ENCODE measurements at places on chromosomes 12 and 14.

- peak; percentile 30 for DNase-seq
Observed at GRCh38 chr12:27474344-27474743, 27.8 kb downstream of the SMCO2 start.

GRCh38 chr12:57487055-57487596, 742 bp upstream of the MARS1 start:
- DNase-seq, result peak; percentile 95

- DNase-seq, result no peak
Observed at GRCh38 chr12:78236264-78236663, 405.6 kb downstream of the NAV3 start.

DNA sequence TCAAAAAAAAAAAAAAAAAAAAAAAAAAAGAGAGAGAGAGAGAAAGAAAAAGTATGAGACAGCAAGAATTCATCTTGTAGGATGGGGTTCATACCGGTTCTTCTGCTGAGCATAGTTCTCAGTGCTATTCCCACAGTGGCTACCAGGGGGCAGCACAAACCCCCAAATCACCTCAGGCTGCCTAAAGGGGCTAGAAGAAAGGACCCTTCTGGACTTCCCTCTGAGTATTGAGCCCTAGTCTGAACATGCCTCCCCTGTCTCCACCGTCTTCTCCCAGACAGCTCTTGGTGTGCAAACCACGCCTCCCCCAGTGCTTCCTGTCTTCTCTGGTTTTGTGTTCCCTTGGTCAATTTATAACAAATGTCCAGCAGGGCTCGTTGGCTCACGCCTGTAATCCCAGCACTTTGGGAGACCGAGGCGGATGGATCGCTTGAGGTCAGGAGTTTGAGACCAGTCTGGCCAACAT, 31.3 kb upstream of the SMUG1 start:
- DNase-seq, result peak; percentile 72

DNA sequence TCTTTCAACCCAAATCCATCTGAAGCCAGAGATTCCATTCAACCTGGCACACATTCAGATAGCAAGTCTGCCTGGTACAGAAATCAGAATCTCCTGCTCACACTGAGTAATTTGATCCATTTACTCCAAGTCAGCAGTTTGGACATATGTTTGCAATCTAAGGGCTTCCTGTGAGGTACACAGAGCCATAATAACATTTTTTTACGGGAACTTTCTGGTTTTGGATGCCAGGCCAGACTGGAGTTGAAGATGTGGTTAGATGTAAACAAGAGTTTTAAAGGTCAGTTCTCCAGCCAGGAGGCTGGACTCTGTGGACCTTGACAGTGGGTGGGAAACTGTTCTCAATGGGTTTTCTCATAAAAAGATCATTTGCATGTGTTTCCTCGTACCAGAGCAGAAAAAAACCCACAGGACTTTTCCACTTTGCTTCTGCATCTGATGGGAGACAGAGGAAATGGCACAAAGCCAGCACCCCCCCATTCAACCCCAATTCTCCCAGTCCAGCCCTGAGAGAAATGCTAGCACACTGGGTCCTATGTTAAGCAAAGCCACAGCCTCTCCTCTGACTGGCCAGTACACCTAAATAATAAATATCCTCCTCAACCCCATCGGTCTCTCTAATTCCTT, 17.7 kb upstream of the TSPAN11 start:
- DNase-seq, result no peak

GRCh38 chr14:100305324-100306100, 732 bp downstream of the SLC25A29 start:
- DNase-seq, result no peak

GRCh38 chr12:130956456-130957303, 3.0 kb downstream of the ADGRD1 start:
- no peak for DNase-seq

GRCh38 chr12:106744600-106744999, 29.9 kb upstream of the RIC8B start:
- no peak for DNase-seq

DNA sequence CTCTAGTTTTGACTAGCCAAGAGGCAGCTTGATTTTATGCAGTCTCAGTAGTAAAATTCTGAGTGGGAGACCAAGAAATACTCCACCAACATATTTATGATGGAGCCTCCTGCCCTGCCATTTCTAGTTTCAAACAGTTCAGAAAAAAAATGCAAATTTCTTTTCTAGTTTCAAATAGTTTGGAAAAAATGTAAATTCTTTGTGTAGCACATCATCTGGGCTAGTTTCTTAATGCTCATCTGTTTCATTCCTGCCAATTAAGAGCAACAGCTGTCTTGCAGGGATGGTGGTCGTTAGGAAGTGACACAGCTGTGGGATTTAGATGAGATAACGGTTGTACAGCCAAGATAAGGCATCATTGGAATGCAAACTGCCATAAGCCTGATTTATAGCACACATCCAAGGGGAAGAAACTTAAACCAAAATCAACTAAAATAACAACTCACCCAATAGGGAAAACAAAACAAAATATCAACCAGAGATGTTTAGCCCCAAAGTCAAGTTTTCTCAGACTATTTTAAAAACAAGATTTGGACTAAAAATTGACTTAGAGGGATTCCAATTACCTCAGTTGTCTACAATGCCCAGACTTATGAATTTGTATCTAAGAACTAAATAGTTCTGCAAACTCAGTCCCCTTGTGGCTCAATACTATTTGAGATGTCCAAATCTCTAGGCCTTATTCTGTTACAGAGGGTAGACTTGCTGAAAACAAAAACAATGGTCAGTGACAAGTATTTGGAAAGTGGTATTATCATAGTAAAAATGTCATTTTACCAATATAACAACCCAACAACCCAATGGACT, 291.3 kb upstream of the ATP2B1 start:
- DNase-seq, result peak; percentile 42

DNA sequence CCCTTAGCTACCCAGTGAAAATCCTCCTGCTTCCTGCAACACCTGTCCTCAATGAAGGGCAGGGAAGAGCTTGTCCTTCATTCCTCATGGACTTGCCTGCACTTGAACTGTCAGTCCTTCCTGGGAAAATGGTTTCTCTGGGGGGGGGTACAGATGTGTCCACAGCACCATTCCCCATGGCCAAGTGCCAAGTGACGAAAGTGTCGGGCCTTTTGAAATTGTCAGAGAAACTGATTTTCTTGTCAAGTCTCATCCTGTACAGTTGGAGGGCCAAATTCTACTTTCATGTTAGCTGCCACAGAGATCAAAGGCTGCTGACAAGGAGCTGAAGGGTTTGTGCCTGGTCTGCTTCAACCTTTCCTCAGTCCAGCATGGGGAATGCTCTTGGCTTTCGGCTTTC, 179.5 kb upstream of the PARP11 start:
- no peak for DNase-seq

DNA sequence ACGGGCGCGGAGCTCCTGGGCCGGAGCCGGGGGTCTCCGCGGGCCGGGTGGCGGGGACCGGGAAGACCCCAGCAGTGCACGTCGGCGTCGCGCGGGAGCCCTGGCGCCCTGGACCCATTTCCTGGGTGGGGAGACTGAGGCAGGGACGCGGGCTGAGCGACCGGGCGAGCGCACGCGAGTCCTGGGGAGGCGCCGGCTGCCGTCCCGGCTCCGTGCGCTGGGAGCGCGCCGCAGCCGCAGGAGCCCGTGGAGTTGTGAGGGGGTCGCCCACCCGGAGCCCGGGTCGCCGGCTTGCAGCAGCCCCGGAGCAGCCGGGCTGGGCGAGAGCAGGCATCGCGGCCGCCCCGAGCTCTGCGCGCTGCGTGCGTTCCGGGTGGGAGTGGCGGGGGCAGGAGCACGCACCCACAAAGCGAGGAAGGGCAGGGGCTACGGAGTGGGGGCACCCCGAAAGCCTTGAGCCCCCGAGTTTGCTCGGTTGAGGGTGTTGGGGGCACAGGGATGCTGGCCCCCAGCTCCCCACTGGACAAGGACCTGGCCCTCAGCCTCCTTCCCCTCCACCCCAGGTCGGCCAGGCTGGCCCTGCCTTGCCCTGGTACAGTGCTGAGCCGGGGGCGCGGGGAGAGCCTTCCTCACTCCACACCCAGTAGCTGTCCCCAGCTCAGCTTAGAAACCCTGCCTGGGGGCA, 620 bp downstream of the MMP17 start:
- peak; percentile 21 for DNase-seq

DNA sequence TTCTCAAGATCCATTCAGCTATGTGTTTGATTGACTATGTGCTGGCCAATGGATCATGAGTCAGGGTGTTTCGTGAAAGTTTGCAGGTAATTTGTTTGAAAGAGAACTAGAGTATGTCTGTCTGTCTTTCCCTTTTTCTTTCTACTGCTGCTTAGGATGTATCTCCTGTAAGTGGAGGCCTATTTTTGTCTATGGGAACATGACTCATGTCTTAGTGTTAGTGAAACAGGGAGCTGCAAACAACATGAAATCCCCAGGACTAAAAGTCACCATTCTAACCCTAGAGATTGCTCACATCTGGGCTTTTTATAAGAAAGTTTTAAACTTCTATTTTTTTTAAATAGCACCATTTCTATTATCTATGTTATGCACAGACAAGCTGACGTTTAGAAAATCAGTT, 333.0 kb downstream of the CCER1 start:
- no peak for DNase-seq

DNA sequence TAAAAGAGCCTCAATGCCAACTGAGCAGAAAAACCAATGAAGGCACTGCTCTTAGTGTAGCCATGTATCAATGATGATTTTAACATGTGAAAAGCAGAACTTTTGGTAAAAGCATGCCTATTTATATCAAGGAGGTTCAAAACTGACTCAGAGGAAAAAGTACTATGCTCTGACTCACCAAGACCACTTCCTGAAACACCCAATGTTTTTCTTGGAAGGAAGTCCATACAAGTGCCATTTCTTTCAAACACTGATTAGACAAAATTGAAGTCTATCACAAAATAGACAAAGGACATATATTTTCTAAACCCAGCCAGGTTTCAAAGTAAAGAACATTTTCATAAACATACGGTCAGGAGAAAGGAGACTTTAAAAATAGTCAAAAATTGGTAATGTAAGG, 88.6 kb downstream of the EPS8 start:
- DNase-seq, result peak; percentile 79

DNA sequence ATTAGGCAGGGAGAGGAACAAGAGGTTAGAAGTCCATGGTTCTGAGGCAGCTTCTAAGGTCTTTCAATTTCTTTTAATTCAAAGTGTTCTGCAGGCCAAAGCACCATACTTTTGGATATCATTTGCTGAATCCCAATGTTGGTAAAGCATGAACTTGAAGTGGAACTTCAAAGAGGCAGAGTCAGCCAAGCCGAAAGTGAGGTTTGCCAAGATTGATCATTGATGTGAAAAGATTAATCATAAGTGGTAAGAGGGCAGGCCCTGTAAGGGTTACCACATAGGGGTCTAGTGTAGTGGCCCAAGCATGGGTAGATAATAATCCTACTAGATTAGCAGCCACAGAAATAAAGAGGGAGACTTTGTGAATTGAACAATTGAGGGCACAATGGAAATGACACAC, 191.7 kb upstream of the DIO2 start:
- DNase-seq, result no peak

DNA sequence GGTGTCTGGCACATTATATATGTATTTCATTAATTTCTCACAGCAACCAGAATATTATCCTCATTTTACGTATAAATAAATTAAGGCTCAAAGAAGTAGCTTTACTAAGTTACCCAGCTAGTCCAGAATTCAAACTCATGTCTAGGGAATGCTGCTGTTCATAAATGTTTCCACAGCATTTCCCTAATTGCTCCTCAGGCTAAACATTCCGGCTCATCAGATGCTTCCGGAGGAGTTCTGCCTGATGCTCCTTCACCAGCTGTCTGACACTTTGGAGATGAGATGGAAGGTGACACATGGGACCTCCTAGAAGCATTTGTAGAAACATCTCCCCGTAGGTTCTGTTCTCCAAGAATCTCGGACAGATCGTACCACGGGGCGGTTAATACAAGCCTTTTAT, 12.1 kb downstream of the KRT85 start:
- no peak for DNase-seq

DNA sequence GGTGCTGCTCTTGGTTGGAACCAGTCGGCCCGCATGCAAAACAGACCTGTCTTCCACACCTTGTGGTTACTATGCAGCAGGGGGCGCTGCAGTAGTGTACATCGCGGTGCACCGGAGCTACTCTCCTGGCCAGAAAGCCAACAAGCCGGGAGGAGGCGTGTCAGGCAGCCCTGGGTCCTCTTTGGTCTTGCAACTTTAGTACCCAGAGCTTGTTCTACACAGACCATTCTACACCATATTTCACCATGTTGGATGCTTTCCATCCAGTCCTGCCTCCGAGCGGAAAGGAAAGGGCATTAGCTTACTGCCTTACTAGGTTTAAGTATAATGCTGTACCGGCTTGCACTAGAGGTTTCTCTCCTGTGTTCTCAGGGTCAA, 927 bp upstream of the TMTC2 start:
- DNase-seq, result peak; percentile 61

GRCh38 chr12:120713861-120714482, 3.7 kb downstream of the UNC119B start:
- DNase-seq, result peak; percentile 48

DNA sequence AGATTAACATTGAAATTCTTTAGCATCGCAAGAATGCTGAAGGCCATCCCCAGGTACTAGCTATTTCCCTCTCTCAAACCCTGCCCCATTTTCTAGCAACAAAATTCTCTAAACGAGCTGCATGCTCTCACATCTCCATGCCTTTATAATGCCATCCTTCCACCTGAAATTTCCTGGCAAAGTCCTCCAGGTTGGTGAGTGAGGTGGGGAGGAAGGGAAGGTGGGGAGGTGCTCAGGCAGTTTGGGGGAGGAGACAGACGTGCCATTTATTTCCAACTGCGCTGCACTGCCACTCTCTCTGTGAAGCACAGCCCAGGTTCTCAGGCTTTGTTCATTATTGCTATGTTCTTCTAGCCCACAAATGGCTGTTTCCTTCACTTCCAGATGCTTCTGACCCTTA, 208.4 kb downstream of the PAWR start:
- DNase-seq, result no peak

DNA sequence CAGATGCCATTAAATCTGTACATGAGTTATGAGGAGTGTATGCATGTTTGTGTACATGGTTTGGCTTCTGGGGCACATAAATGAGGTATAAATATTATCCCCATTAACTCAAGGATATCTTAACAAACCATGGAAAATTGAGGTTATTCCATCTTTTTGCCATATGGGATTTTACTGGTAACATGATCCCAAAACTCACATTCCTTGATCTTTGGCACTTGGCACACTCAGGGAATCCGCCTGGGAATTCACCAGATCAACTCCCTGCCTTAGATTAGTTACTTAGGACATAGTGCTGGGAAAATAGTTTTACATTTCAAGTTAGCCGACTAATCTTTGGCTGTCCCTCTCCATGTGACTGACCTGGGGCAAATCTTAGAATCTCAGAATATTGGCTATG, 16.9 kb downstream of the CDKN1B start:
- peak; percentile 22 for DNase-seq

GRCh38 chr12:10771132-10771733, 31.2 kb downstream of the TAS2R7 start:
- DNase-seq, result no peak
